ENCODE measurements at places on chromosomes 3 and 15.

DNA sequence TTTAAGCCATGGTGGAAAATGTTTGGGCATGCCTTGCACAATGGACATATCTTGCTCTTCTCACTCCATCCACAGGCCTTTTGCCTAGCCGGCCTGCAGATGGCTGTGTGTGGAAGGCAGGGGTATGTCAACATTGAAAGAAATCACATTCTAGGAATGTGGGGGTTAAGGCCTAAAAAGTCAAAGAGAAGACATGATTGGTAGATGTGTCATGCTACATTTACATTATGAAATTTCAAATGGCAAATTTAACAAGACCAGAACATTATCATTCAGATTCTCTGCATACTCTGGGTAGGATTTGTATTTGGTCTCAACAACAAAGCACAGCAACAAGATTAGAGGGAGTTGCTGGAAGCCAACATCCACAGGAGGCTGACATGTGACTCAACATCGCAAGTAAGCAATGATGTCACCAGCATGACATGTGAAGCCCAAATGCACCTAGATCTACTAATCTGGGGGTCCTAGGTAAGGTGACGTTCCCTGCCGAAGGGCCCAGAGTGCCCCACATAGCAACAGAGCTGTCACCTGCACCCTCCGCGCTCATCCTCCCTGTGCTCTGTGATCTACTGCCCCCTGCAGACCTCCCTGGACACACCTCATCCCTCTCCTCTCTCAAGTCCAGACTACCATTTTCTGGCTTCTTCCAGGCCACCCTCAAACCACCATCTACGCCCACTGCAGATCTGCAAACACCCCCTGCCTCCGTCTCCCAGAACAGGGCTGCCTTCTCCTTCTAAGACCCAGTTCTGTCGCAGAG lies 39.4 kb downstream of the CLDN18 start:
- DNase-seq: no peak

- no peak for DNase-seq
Observed at GRCh38 chr3:155049959-155050358, 30.2 kb upstream of the MME start.

DNA sequence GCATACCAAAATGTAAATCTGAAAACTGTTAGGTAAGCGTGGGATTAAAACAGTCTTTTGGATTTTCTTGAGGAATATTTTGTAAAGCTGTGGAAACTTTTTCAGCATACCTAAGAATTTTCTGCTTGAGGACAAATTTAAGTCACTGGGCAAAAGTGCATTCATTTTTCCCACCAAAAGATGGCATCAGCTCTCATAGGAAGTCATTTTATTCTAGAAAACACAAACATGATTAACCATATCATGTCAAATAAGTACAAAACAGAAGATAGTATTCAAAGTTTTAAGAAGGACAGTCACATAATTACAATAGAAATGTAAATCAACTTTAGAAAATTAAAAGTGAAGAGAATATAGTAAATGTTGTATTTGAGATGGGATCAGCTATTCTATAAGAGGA lies 63.5 kb downstream of the SLC49A4 start:
- DNase-seq: no peak

- no peak for DNase-seq
Observed at GRCh38 chr3:170531657-170532335, 54.1 kb downstream of the SLC7A14 start.

GRCh38 chr3:196624067-196624790 lies 15.3 kb upstream of the NRROS start:
- no peak for DNase-seq

- no peak for DNase-seq
Observed at GRCh38 chr3:195154793-195155535, 116.0 kb downstream of the XXYLT1 start.

- no peak for DNase-seq
Observed at GRCh38 chr3:49410846-49411534, 786 bp downstream of the RHOA start.

DNA sequence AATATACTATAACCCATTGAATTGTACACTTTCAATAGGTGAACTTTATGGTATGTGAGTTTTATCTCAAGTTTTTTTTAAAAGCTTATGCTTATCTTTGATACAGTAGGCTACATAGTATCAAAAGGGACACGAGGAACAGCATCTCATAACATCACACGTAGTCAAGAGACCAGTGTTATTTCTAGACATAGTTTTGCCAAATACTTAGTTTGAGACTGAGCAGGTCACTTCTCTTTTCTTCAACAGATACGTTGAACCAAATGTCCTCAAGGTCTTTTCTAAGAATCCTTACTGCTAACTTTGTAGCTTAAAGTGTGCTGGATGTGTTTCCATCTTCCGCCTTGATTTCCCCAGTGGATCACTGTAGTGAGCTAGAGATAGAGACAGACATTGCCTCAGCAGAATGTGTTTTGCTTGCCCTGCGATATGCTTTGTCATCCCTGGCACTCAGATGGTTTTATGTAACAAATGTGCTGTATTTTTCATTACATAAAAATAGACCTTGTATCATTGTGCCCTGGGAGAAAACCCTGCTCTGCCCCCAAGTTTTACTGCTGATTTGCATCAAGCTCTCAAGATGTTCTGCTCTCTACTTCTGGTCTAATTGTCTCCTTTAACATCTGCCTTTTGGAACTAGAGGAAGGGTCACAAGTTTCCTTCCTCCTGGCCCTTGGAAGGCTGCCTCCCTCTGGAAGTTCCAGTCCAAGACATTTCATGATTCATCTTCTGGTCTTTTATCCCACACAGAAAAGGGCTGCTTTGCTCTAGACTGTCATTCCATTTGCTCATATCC lies 426.4 kb upstream of the RGMA start:
- DNase-seq: no peak

- no peak for DNase-seq
Observed at GRCh38 chr3:89372456-89372855, 265.0 kb downstream of the EPHA3 start.

- DNase-seq: no peak
Observed at GRCh38 chr3:14307656-14308302, 94.6 kb upstream of the SLC6A6 start.

DNA sequence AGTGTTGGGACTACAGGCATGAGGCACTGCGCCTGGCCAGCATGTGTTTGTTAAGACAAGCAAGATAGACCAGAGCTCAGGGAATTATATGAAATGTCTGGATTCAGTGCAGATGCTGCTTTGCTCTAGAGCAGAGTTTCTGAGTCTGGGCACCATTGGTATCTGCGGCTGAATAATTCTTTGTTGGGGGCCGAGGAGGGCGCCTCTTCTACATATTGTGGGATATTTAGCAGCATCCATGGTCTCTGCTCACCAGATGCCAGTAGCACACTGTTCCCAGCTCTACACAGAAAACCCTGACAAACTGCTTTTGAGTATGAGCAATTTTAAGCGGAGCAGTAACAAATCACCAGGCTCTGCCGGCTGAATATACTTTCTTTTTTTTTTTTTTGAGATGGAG lies 3.6 kb upstream of the LDHAL6B start:
- no peak for DNase-seq

GRCh38 chr15:59131456-59131855 lies 26.5 kb downstream of the CCNB2 start:
- no peak for DNase-seq

- no peak for DNase-seq
Observed at GRCh38 chr15:52794665-52795463, 4.7 kb upstream of the ONECUT1 start.

DNA sequence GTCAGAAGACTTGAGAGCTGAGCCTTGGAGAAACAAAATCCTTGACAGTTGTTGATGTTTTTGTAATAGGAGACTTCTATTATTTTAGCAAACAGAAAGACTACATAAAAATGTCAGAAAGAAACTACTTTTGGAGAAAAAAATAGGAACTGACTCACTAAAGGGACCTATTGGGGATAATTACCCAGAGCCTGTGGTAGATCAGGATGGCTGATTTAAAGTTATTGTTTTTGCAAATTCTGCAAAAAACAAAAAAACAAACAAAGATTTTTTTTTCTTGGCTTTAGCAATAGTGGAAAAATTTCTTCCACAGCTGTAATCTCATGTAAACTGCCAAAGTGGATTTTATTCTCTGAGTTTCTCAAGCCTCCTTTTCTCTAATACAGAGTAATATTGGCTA lies 101.5 kb upstream of the SATB1 start:
- DNase-seq: no peak

GRCh38 chr3:156016902-156017301 lies 103.5 kb upstream of the KCNAB1 start:
- no peak for DNase-seq

DNA sequence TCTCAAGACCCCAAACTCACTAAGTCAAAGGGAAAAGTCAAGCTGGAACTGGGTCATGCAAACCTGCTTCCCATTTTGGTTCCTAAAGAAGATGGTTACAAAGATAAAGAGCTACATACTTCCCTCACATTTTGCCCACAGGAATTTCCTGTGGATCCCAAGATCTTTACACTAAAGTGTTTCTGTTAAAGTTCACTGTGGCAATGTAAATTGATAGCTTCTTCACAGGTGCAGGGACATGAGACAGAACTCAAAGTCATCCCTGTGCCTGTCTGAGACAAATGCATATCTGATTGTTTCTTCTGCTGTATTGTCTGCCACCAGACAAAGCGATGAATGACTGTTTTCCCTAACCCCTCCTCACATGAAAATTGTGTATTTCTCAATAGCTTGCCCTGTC lies 567.8 kb downstream of the ZIC1 start:
- no peak for DNase-seq

DNA sequence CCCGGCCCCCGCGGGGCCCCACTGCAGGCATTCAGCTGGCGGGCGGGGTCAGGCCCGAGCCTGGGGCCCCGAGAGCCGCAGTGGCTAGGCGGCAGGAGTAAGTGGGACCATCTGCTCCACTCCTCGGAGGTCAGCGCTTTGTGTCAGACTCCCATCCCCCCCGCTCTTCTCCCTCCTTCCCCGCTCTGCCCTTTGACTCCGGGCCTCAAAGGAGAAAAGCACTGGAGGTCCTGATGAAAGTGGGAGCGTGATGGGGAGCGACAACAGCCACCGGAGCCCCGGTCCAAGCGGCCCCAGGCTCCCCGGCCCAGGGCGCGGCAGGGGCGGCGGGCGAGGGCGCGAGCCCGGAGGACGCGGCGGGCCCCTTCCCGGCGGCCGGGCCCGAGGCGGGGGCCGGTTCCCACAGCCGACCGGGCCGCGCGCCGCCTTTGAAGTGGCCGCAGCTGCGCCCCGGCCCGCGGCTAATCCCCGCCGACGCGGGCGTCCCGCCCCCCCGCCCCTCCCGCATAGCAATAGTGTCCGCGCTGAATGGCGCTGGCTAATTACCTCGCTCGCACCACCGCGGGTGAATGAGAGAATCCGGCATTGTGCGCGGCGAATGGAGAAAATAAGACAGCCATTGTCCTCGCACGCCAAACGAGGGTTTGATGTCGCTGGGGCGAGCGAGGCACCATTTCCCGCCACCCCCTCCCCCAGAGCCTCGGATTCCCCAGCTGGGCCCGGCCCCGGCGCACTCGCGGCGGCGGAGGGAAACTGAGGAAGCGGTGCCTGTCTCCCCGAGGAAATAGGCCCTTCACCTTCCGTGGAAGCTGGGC lies 22.4 kb downstream of the IGDCC3 start:
- no peak for DNase-seq

DNA sequence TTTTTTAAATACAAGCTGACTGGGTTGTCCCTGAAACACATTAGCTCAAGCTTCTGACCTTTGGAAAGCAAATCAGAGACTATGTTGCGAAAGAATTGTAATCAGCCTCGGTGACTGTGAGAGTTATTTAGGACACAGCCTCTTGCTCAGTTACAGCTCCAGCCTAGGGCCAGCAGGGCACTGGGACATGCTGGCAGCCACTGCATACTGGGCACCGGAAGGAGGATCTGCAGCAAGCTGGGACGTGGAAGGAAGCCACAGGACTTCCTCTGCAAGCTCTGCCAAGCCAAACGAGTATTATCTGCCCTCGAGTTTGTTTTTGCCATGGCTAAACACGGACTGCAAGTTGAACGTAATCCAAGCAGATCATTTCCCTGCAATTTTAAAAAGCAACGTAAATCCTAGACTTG lies 24.4 kb upstream of the COPG1 start:
- DNase-seq: no peak

DNA sequence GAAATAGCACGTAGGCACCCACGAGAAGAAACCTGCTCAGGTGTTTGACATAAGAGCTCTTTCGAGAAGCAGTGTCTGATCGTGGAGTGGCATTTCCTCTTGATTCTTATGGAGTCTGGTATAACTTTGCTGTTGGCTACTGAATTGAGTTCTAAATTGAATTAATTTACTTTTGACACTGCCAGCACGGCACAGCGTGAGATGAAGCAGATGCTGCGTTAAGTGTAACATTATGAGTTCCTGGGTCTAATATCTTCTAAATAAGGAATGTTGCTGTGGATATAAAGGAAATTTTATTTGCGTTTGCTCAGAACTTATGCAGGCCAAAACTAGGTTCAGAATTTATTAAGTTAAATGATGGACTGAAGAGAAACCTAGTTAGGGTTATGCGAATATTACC lies 919.9 kb downstream of the TUSC7 start:
- no peak for DNase-seq

GRCh38 chr15:101536875-101537405 lies 47.4 kb upstream of the PCSK6 start:
- no peak for DNase-seq

DNA sequence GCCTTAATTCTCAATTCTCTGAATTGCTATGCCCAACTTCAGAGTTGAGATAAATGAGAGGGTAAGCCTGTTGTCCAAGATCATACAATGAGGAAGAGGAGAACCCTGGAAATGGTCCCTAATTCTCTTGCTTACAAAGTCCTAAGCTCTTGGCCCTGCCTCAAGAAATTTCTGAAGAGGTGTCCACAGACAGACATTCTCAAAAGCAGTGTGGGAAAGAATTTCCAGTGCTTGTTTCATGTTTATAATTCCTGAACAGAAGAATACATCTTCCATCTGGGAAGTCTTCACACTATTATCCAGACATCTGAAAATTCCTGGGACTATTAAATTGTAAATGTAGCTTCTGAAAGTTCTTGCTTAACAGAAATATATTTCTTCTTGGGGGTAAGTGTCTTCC lies 166.8 kb upstream of the LRTM1 start:
- no peak for DNase-seq

- no peak for DNase-seq
Observed at GRCh38 chr3:77042882-77043281, 3.0 kb downstream of the ROBO2 start.

DNA sequence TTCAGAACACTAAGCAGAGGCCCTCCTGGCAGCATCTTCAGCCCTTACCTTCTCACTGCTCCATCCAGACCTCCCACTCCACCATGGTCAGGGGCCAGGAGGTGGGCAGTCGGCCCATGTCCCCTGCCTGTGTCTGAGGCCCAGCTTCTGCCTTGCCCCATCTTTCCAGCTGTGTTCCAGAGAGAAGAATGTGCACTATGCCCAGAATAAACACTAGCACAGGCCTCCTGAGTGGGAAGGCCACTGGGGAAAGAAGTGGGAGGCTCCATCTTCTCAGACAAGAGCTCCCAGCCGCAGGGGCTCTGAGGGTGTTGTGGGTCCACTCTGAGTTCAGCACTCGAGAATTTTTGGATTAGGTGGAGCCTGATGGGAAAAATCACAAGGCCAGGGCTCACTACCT lies 44.5 kb downstream of the ADCY5 start:
- no peak for DNase-seq

DNA sequence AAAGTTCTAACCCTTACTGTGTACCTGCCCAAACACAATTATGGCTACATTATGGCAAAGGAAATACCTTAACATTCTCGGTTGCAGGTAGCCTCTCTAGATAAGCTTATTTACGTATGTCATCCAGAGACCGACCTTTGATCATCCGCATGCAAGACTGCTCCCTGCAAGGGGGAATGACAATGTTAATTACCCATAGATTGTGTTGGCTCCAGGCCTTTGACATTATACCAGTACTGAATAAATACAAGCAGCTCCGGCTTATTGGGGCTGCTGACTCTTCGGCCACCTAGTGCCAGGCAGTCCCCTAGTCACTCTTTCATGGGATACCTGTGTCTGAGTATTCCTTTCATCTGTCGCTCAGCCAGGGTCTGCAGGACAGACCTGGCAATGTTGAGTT lies 223.5 kb downstream of the DTWD1 start:
- DNase-seq: no peak

Measured in CD4-positive, alpha-beta T cell (primary cell).